ENCODE measurements at places on chromosomes 6 and 20.

DNA sequence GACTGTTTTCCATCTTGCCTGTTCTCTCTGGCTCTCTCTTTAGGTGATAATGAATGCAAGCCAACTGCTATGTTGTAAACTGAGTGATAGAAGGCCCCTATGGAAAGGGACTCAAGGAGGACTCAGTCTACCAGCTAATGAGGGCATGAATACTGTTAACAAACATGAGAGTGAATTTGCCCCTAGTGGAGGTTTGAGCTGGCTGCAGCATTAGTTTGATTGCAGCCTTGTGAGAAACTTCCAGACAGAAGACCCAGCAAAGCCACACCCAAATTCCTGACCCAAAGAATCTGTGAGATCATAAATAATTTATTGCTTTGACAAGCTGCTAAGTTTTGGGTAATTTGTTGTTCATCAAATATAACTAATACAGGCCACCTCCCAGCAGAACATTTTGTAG lies 50.0 kb upstream of the PLCB1 start:
- DNase-seq, result no peak

DNA sequence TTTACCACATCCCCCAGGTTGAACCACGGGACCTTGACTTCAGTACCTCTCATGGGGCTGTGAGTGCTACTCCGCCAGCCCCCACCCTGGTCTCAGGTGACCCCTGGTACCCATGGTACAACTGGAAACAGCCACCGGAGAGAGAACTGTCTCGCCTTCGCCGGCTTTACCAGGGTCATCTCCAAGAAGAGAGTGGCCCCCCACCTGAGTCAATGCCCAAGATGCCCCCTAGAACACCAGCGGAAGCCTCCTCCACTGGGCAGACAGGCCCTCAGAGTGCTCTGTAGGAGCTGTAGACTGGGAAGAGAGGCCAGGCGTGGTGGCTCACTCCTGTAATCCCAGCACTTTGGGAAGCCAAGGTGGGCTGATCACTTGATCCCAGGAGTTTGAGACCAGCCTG lies 1.2 kb upstream of the ATAT1 start:
- no peak for DNase-seq

- DNase-seq, result no peak
Observed at GRCh38 chr6:3108746-3109414, 9.6 kb upstream of the BPHL start.

DNA sequence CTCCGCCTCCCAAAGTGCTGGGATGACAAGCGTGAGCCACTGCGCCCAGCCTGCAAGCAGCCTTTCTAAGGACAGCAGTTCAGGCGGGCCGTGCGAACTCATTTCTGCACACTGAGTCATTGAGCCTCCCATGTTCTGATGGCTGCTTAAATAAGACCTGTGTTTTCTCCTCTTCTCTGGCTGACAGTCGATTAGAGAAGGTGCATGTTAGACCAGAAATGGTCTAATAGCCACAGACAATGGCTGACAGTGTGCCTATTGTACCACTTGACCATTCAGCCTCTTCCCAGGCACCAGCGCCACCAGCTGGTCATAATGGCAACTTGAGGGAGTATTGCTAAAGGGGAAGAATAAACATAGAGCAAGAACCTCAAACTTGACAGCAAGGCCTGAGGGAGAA lies 6.2 kb downstream of the CST11 start:
- DNase-seq, result no peak

- DNase-seq, result no peak
Observed at GRCh38 chr6:128379577-128379976, 140.8 kb downstream of the PTPRK start.

DNA sequence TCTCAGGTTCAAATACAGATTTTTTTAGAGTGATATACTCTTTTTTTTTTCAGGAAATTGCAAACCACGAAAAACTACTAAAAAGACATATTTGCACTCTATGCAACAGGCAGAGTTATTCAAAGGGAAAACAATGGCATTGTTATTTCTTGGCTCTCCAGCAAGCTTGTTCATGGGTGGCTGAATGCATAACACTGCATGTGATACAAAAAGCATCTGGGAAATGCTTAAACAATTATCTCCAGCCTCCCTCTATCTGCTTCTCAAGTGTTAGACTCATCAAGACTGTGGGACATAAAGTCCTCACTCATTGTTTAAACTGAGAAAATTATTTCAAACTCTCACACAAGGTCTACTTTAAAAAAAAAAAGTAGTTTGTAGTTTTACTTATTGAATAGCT lies 7.3 kb upstream of the COL12A1 start:
- DNase-seq, result no peak

DNA sequence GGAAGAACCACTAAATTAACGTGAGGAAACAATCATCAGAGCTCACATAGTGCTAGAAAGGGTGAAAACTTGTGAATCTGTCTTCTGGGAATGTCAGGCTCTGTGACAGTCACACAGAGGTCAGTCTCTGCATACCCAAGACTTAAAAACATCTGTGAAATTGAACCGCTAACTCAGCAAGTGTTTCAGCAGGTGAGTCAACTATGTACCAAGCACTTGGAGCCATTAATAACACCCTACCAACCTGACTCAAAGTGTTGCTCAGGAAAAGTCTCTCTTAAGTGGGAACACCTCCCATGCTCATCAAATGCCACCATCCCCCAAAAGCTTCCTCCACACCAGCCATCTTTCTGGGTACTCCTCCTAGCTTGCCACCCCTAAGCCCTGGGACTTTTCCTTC lies 92.3 kb upstream of the CARMIL1 start:
- no peak for DNase-seq

DNA sequence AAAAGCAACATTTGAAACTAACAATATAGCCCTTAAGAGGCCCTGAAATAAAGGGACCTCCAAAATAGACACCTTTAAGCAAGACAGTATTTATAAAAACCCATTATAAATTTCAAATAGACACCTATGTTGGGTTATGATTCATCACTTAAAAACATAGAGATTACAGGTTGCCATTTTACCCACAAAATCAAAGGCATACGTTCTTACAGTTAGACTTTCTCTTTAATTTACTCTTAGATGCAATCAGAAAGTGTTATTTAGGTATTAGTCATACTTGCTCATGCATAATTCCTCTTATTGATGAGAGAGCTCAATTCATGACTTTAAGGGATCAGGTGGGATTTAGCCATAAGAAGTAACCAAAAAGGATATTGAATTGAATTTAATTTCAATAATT lies 51.5 kb upstream of the TMEM200A start:
- no peak for DNase-seq

GRCh38 chr6:85637579-85637978 lies 5.1 kb downstream of the SYNCRIP start:
- no peak for DNase-seq

GRCh38 chr6:36445621-36446020 lies 2.8 kb downstream of the KCTD20 start:
- DNase-seq, result no peak

GRCh38 chr20:38815446-38815845 lies 9.9 kb downstream of the PPP1R16B start:
- no peak for DNase-seq

DNA sequence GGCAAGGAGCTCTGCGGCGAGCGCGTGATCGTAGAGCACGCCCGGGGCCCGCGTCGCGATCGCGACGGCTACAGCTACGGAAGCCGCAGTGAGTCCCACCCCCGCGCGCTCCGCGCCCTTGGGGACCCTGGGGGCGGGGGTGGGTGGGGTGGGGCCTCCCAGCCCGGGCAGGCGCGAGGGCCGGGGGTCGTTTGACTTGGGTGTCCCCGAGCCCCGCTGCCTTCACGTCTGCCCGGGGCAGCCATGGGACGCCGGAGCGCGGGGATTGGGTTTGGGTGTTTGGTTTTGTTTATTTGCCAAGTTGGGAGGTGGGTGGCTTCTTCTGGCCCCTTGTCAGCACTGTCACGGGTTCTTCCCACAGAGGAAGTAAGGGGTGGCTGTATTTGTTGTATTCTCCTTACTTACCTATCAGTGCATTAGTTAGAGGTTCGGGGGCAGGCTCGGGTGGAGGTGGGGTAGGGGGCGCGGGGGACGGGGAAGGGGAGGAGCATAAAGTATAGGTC lies 777 bp downstream of the SRSF6 start:
- no peak for DNase-seq

GRCh38 chr20:23823621-23824324 lies 2.8 kb downstream of the CST2 start:
- no peak for DNase-seq

DNA sequence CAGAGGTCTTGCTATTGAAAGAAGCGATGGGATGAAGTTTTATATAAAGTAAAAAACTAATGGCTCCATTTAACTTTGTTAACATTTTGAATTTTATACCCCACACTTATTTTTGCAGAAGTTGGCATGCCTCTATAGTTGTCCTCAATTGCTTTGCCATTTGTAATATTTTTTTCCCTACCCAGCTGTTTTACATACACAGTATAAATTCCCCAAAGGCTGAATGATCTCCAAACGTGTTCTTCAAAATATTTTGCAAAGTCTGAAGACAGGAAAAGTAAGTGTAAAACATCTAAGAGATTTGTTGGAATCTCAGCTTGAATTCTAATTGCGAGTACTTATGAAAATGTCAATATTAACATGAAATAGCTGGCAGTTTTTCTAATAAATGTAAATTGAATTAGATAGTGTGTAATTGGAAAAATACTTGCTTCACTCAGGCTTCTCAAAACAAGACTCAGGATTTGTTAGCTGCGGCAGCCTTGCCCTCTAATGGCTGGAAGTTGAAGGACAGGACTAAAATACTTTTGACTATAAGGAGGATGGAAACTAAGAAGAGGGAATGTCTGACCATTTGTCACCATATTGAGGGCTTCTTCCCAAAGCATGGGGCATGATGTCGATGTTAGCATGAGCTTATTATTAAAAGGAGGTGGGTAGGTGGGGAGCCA lies 226.8 kb downstream of the UST start:
- no peak for DNase-seq

- DNase-seq, result no peak
Observed at GRCh38 chr6:75893776-75894152, 144.7 kb downstream of the MYO6 start.

GRCh38 chr6:63904650-63905248 lies 269.1 kb downstream of the PHF3 start:
- DNase-seq, result no peak

GRCh38 chr6:12200761-12201160 lies 89.4 kb upstream of the EDN1 start:
- DNase-seq, result no peak

GRCh38 chr6:1182722-1183521 lies 129.0 kb upstream of the FOXQ1 start:
- no peak for DNase-seq

GRCh38 chr20:6665161-6665560 lies 102.3 kb upstream of the BMP2 start:
- no peak for DNase-seq

- DNase-seq, result no peak
Observed at GRCh38 chr20:30593572-30593971, 663.9 kb upstream of the DEFB115 start.

GRCh38 chr6:117188627-117189201 lies 76.6 kb upstream of the VGLL2 start:
- DNase-seq, result peak; percentile 7

- no peak for DNase-seq
Observed at GRCh38 chr6:118581489-118581959, 33.4 kb downstream of the PLN start.

GRCh38 chr6:159398633-159399032 lies 229.4 kb downstream of the FNDC1 start:
- DNase-seq, result no peak

GRCh38 chr6:1326535-1327121 lies 14.7 kb downstream of the FOXQ1 start:
- DNase-seq, result no peak

DNA sequence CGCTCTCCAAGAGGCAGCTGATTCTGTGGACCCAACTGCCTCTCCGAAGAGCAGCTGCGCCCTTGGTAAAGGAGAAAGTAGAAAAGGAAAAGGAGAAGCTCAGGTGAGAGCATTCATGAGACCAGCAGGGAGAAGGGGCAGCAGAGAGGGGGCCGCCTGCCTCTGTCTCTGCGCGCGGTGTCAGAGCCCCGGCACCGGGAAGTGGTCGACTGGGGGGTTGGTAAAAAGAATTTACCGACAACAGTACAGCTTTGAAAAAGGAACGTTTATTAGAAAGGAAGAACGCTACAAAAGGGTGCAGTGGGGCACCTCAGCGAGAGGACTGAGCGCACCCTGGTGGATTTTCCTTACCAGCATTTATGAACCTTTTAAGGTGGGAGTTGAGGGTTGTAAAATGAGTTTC lies 61.9 kb downstream of the GPR6 start:
- DNase-seq, result peak; percentile 80

GRCh38 chr20:48275286-48276020 lies 490.2 kb upstream of the SULF2 start:
- DNase-seq, result no peak

DNA sequence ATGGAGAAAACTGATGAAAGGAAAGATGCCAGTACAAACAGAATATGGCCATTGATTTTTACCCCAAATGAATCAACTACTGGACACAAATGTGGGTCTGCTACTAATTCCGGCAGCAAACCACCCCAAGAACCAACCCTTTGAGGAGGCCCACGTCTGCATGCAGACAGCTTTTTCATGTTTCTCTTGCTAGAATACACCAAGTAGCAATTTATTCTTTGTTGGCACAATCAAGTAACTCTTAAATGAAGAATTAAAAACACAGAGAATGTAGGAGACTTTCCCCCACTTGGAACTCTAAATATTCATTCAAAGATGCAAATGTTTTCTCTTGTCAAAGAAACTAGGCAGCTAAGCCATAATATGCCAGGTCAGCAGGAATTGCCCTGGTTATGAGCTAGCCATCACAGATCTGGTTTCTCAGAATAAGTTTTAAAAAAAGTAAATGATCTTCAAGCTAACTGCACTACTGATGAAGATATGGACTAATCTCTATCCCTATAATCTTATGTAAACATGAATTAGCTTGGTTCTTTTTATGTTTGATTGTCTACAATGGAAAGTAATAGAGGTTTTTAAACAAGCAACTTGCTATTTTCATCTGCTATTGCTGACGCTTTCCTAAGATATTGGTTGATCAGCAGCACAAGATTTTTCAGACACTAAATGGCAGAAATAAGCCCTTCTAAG lies 163.1 kb upstream of the THEMIS start:
- DNase-seq, result no peak

- DNase-seq, result no peak
Observed at GRCh38 chr6:22363714-22364239, 66.9 kb upstream of the PRL start.

- no peak for DNase-seq
Observed at GRCh38 chr6:68069921-68070710, 565.0 kb upstream of the ADGRB3 start.

DNA sequence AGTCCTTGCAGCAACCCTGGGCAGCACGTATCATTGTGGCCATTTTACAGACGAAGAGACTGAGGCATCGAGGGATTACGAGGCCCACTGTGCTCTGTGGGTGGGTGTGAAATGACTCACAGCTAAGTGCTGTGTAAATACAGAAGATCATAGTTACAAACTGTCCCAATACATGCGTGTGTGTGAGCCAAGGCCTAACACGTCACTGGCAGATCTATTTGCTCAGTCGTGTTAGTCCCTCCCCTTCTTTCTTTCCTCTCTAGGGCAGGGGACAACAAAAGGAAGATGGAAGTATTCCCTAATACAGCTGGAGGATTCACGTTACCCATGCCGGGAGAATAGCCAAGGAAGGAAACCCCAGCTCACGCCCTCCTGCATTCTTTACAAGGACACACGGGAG lies 175.9 kb downstream of the CDC5L start:
- no peak for DNase-seq

- DNase-seq, result no peak
Observed at GRCh38 chr6:79440598-79440997, 96.6 kb downstream of the LCA5 start.

- DNase-seq, result no peak
Observed at GRCh38 chr20:20034486-20034885, 17.3 kb downstream of the NAA20 start.
